Stimulated activated CD8-positive, alpha-beta memory T cell treated with anti-CD3 and anti-CD28 coated beads, Interleukin-4, amount 100 ng/mL, for 1 hour (primary cell): ENCODE measurements at places on chromosomes 1 and 21.

DNA sequence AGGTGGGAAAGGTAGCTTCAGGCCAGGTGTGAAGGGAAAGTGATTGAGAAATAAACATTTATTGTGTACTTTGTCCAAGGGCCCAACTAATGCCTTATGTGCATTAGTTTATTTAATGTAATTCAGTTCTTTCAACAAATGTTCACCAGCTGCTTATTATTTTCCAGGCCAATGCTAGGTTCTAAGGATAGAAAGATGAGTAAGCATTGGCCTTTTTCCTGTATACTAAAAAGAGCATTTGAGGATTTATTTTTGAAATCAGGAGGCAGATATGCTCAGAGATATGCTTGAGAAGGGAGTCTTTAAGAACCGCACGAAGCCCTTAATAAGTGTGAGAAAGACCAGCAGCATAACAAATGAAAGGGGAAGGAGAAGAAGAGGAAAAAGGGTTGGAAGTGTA, 32.0 kb downstream of the CLCA1 start:
- no peak for DNase-seq

DNA sequence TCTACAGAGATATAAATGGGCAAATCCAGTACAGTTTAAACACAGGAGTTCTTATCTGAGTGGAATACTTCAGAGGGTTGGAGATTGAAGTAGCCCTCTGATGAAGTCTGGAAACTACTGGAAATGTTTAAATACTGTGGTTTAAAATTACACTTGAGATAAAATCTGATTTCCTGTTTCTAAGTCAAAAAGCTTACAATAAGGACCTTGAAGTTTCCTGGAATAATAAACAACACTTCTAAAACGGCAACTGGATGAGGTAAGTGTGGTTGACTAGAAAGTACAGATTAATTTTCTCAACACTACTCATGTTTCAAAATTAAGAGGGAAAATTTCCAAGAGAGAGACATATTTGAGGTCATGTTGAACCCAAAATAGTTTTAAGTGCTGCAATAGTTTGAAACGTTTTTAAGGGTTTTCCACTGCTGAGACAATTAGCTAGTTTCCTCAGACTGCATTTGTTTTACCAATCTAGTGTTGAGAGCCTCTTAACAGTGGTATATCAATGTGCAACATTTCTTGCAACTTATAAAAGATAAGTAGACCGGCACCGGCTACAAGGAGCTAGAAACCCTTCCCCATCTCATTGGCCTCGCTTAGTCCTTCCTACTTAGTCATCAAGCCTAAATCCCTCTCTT, 27.4 kb downstream of the KCNA3 start:
- DNase-seq: no peak

GRCh38 chr1:27600498-27601175, 3.3 kb downstream of the AHDC1 start:
- DNase-seq: no peak

GRCh38 chr1:87833166-87833565, 504.5 kb downstream of the LMO4 start:
- DNase-seq: no peak

GRCh38 chr1:243475966-243476365, 220.1 kb downstream of the SDCCAG8 start:
- DNase-seq: no peak

- no peak for DNase-seq
These were observed 40.2 kb downstream of the FUBP1 start for GRCh38 chr1:77938651-77939050.
